Body of pancreas (tissue), 4 donors: ENCODE measurements at places on chromosomes 16 and 17. TPM values are rescaled to one million over a fixed set of nuclear protein-coding genes. Genes with fewer than 3 reads are reported as not detected.

DNA sequence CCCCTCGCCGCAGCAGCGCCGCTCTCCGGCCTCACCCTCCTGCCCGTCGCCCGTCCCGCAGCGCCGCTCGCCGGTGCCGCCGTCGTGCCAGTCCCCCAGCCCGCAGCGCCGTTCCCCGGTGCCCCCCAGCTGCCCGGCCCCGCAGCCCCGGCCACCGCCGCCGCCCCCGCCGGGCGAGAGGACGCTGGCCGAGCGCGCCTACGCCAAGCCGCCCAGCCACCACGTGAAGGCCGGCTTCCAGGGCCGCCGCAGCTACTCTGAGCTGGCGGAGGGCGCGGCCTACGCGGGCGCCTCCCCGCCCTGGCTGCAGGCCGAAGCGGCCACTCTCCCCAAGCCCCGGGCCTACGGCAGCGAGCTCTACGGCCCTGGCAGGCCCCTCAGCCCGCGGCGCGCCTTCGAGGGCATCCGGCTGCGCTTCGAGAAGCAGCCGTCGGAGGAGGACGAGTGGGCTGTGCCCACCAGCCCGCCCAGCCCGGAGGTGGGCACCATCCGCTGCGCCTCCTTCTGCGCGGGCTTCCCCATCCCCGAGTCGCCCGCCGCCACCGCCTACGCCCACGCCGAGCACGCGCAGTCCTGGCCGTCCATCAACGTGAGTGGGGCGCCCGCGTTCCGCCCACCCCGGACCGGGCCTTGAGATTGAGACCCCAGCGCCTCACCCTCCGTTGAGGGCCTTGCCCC is 15.0 kb downstream of the TBKBP1 start:
- DNase-seq, result no peak

- DNase-seq, result peak; percentile 50
Observed at GRCh38 chr16:842061-842476, 41.5 kb upstream of the GNG13 start.

GRCh38 chr16:27498031-27498825 is 51.5 kb downstream of the GTF3C1 start:
- DNase-seq, result no peak

GRCh38 chr16:87206646-87207451 is 110.3 kb downstream of the C16orf95 start:
- DNase-seq, result no peak

CLDN6 gene
- total RNA-seq, result 0.78 TPM
